ENCODE measurements at places on chromosomes 12 and 14. TPM values are rescaled to one million over a fixed set of nuclear protein-coding genes. Genes with fewer than 3 reads are reported as not detected.

Gene KERA
- 0.10 TPM for polyA plus RNA-seq

Gene ATP2B1
- 18.4 TPM for polyA plus RNA-seq

Gene PLA2G1B
- 1.3 TPM for polyA plus RNA-seq

Gene TMEM233
- polyA plus RNA-seq: 0.58 TPM

Gene SPX
- polyA plus RNA-seq: not detected

Gene POTEM
- not detected for polyA plus RNA-seq

Gene TBX3
- 69.2 TPM for polyA plus RNA-seq

Gene PIANP
- 3.4 TPM for polyA plus RNA-seq

Gene TMEM121
- 2.0 TPM for polyA plus RNA-seq

Gene STON2
- 4.9 TPM for polyA plus RNA-seq

Gene NKX2-1
- polyA plus RNA-seq: not detected

Gene TNFAIP2
- polyA plus RNA-seq: 18.9 TPM

Gene EML1
- polyA plus RNA-seq: 5.7 TPM

Gene ATG101
- 49.2 TPM for polyA plus RNA-seq

Gene PAPOLA
- polyA plus RNA-seq: 182 TPM

Gene EGLN3
- 13.1 TPM for polyA plus RNA-seq

Gene LAG3
- 0.67 TPM for polyA plus RNA-seq

Gene DAO
- polyA plus RNA-seq: not detected

Gene ACACB
- 12.3 TPM for polyA plus RNA-seq

Gene NANOG
- not detected for polyA plus RNA-seq

Gene DIO3
- polyA plus RNA-seq: 2.0 TPM

Gene GLIPR1L1
- polyA plus RNA-seq: not detected

Gene RILPL1
- 3.5 TPM for polyA plus RNA-seq

Gene MYF5
- polyA plus RNA-seq: not detected

Gene TNS2
- polyA plus RNA-seq: 18.4 TPM

Gene HSPB8
- polyA plus RNA-seq: 1.3 TPM

Gene LRRC10
- polyA plus RNA-seq: not detected

Gene KRT81
- not detected for polyA plus RNA-seq

Gene DNAJC22
- polyA plus RNA-seq: 14.9 TPM

Gene ADSS1
- polyA plus RNA-seq: 3.6 TPM

Gene JPH4
- polyA plus RNA-seq: not detected

All from small intestine (tissue), 16 donors.